ENCODE measurements at places on chromosomes 7 and 10.

- DNase-seq, result no peak
Measured at GRCh38 chr10:86957471-86958115, at the start of gene MMRN2. MMRN2 (minus strand) TSS chr10:86957615; CDS start chr10:86957541, 74 bp downstream.

DNA sequence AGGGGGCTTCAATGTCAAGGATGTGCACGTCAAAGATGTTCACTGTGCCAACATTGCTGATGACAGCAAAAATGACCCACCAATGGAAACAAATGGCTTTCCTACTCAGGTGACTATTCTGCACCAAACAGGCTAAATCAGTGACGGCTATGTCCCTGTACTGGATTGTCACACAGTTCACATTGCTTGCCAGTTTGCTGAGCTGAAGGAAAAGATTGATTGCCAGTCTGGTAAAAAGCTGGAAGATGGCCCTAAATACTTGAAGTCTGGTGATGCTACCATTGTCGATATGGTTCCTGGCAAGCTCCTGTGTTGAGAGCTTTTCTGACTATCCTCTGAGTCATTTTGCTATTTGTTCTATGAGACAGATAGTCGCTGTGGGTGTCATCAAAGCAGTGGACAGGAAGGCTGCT lies 202.2 kb upstream of the ETV1 start:
- no peak for DNase-seq

GRCh38 chr7:90574146-90574819 lies 21.8 kb upstream of the CDK14 start:
- no peak for DNase-seq

GRCh38 chr10:113628607-113629153 lies 35.2 kb downstream of the NRAP start:
- DNase-seq, result no peak

- DNase-seq, result no peak
Measured at GRCh38 chr7:13742811-13743210, 246.7 kb downstream of the ETV1 start.

GRCh38 chr10:112353046-112353445 lies 20.9 kb upstream of the ACSL5 start:
- DNase-seq, result no peak

DNA sequence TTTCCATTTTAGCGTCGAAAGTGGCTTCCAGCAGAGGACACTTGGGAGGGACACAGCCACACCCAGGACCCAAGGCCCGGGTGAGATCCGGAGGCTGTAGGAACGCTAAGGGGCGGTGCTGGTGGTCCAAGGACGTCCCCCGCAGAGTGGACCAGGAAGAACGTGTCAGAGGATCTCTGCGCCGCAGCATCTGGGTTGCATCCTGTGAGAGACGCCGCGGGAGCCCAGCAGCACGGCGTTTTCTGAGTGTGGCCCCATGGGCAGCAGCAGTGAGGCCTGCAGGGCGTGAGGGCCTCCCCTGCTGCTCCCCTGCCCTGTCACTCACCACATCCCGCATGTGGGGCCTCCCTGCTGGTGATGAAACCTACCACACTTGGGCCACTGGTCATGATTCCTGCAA lies 40.5 kb upstream of the BNIP3 start:
- DNase-seq, result no peak

DNA sequence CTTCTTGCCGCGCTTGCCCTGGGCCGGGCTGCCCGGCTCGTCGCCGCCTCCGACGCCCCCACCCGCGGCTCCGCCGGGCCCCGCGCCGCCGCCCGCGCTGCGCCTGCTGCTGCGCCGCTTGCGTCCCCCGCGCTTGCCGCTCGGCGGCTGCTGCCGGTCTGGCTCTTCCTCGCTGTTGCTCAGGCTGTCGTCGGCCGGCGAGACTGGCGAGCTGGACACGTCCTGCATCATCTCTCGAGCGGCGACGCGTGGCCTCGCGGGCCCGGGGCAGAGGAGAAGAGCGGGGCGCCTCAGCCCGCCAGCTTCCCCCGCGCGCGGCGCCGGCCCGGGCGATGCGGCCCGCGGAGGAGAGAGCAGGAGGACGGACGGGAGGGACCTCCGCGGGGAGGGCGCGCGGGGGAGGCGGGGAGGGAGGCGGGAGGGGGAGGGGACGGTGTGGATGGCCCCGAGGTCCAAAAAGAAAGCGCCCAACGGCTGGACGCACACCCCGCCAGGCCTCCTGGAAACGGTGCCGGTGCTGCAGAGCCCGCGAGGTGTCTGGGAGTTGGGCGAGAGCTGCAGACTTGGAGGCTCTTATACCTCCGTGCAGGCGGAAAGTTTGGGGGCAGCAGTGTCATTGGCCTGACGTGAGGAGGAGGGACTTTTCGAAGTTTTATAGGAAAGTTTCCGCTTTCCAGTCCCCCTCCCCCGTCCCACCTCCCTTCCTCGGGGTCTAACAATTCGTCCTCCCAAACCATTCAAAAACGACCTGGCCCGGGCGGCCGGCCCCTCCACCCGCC lies at the start of gene TWIST1:
Gene TWIST1, minus strand, starts transcription at position 546 of the 779 bp plus-strand sequence. Its CDS starts 315 bp downstream, at position 231.
- no peak for DNase-seq

GRCh38 chr10:132526676-132527075 lies 10.9 kb upstream of the INPP5A start:
- no peak for DNase-seq

Data from activated effector memory CD4-positive, alpha-beta T cell treated with anti-CD3 and anti-CD28 coated beads, Interleukin-2, amount 50 U/mL, for 16 hours (primary cell).